ENCODE measurements at places on chromosomes 2 and 18.
A peak's percentile ranks its signal among the peaks of the same experiment; 100 is the strongest.

- DNase-seq, result no peak
These were observed 18.8 kb downstream of the ARHGAP15 start for GRCh38 chr2:143148011-143148410.

- no peak for DNase-seq
These were observed 65.1 kb downstream of the MBP start for GRCh38 chr18:77067291-77068061.

- DNase-seq, result no peak
These were observed 79.0 kb downstream of the TNP1 start for GRCh38 chr2:216780843-216781242.

- DNase-seq, result no peak
These were observed 255.9 kb upstream of the SMIM21 start for GRCh38 chr18:75683426-75683825.

DNA sequence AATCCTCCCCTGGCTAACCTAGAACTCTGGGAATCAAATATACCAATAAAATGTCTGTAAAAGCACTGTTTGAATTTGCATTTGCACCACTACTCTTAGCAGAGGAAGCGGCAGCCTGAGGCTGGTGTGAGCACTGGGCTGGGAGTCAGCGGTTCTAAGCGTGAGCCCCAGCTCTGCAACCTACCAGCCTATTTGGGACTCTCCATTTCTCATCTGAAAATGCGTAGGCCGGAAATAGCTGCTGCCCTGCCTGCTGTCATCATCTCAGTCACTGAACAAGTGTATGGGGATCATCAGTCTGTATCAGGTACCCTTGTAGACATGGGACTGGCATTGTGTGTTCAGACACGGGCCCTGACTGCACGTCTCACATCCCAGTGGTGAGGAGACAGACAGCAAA lies 194.3 kb downstream of the ANKRD30B start:
- no peak for DNase-seq

DNA sequence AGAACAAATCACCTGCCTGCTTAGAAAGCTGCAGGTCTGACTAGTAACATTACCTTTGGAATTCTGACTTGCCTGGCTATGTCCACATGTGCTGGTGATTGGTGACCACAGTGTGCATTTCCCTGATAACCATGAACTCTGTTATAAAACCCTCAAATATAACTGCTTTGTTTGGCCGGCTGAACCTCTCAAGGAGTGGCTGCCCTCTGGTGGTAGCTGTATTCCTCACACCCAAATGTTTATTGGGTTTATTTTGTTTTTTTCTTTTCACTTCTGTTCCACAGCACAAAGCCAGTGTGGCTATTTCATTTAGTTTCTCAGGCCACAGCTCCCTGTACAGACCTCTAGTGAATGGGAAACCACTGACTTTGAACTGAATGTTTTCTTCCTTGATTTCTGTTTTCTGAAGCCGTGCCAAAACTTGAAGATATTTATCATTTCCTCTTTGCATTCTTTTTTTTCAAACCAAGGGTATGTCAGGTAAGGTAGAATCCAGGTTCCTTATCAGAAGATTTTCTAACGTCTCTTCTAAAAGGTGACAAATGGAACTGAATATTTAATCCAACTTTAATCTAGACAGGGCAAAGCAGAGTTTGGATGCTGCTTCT lies 549.0 kb upstream of the VRK2 start:
- peak; percentile 34 for DNase-seq

DNA sequence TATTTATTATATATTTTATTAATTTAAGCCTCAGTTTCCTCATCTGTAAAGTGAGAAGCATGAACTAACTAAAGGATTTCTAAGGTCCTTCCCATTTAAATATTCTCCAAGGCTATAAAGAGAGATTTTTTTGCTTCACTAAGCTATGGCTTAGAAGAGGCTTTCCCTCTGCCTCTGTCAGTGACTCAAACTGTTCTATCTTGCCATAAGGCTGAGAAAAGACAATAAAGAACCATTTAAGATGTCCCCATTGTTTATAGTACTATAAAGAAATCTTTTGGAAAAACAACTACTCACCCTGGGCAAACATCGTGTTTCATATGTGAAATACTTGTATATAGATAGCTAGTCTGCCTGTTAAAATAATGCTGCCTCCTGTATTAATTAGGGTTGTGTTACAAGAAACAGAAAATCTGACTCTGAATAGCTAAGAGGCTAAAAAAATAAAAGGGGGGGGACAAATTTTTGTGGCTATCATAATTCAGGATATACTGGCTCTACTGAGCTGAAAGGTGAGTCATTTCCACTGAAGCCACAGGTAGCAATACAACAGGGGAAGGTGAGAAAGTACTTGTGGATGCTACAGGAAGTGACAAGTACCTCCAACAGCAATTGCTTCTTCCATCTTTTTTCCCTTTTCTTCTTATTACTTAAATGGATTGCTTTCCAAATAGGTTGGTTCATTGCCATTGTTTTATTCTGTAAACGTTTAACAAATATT lies 25.4 kb downstream of the EPHA4 start:
- no peak for DNase-seq

- no peak for DNase-seq
These were observed 577.1 kb upstream of the KLHL29 start for GRCh38 chr2:22807872-22808271.

- peak; percentile 32 for DNase-seq
These were observed 187.4 kb downstream of the LPIN1 start for GRCh38 chr2:11933854-11934253.

DNA sequence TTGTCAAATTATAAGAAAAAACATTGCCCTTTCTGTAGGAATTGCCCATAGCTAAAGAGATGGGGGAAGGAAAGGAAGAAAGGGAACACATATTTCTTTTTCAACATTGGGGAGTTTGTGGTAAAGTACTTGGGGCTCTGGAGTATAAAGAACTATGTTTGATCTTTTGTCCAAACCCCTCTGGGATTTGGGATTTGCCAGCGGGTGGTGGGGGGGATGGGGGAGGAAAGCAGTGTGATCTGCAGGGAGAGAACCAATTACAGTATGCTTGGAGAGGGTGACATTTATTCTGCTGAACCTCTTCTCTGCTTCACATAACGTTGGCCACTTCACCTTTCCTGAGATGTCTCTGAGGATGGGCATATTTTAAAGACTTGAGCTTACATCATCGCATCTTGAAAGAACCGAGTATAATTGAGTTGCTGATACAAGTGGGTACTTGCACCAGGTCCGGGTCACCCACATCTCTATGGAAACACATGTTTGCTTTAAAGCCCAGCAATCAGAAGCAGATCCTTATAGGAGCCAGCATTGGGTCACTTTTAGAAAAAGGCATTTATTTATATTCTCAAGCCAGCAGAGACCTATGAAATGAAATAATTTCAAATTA lies 73.1 kb downstream of the SPATS2L start:
- no peak for DNase-seq

GRCh38 chr2:14348247-14348646 lies 284.3 kb upstream of the LRATD1 start:
- DNase-seq, result no peak

- no peak for DNase-seq
These were observed 367.5 kb upstream of the RAB12 start for GRCh38 chr18:8241731-8242130.

DNA sequence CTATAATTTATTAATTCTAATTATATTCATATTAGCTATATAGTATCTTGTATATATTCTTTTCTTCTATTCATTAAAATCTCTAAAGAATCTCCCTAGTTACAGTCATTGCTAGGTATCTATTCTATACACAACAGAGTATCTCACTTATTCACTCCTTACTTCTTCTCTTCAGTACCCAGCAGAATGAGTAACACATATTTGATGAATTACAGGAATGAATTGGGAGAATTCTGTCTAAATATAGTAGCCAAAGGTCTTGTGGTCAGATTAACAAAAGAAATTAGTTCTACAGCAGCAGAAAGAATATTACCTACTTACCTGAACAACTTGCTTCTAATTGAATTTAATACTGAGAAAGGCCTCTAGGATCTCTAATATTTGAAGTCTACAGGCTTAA lies 758.0 kb upstream of the ZEB2 start:
- DNase-seq, result no peak

GRCh38 chr18:6592522-6592921 lies 137.0 kb upstream of the ARHGAP28 start:
- DNase-seq, result no peak

DNA sequence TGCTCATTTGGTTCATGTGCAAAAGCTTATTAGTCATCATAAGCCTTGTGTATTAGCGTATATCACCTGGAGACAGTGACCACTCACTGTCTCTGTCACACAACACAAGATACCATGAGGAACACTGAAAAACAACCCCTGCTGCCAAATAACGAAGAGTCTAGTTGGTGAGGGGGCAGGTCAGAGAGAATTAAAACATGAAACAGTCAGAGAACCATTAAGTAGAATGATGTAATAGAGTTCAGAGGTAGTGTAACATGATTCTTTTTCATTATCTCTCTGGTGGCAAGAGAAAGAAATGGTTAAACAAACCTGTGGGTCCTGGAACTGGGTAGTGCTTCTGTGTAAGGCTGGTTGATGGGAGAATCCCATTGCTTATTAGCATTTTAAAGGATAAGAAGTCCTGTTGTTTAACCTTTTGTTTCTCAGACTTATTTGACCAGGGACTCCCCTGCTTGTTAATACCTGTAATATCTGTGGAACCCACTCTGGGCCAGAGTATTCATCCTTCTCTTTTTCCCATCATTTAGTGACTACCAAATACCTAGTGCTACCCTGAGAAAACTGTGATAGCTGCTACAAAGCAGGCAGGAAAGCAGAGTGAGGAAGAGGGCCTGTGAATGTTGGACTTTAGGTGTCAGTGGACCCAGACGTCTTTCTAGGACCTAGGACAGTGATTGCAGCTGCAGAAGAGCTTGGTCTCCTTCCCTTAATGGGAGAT lies 38.0 kb downstream of the PTRHD1 start:
- no peak for DNase-seq

DNA sequence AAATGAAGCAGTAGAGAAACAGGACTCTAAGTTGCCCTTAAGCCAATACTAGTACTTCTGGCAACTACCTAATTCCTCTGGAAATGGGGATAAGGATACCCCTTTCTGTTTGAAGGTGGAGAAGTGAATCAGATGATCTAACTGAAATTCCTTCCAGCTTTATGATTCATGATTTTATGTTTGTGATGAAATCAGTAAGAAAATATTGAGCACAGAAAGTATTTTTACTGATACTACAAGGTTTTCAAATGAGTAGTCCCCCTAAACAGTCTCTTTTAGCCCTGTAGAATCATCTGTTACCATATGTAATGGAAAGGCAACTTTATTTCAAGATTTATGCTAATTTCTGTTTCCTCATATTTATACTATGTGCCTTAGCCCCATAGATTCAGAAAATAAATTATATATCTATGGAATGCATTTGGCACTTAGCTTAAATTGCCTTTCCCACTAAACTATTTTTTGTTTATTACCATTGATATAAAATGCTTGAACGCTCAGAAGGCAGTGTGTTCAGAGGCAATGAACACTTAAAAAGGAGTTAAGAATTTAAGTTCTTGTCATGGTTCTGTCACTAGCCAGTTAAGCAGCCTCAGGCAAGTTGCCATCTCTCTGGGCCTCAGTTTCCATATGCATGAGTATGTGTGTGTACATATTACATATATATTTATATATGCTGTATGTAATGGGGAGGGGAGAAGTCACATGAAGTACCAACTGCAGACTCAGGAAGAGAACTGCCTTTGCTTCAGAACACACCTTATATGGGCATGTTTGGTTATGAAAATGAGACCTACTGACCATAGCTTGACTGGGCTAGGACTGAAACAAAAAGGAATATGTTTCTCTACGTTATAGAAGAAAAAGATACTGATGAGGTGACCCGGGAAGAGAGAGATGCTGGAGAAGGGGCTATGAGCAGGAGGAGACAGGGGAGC lies 97.7 kb downstream of the CDC42EP3 start:
- DNase-seq, result no peak

- no peak for DNase-seq
These were observed 124.6 kb upstream of the KCNH7 start for GRCh38 chr2:162963156-162963555.

GRCh38 chr2:151551556-151551955 lies 141.9 kb downstream of the RIF1 start:
- DNase-seq, result no peak

GRCh38 chr2:132586835-132587234 lies 83.2 kb downstream of the LYPD1 start:
- no peak for DNase-seq

- DNase-seq, result no peak
These were observed 102.6 kb downstream of the PAX3 start for GRCh38 chr2:222196159-222196558.

GRCh38 chr2:234051374-234052070 lies 1.0 kb downstream of the SPP2 start:
- DNase-seq, result no peak

DNA sequence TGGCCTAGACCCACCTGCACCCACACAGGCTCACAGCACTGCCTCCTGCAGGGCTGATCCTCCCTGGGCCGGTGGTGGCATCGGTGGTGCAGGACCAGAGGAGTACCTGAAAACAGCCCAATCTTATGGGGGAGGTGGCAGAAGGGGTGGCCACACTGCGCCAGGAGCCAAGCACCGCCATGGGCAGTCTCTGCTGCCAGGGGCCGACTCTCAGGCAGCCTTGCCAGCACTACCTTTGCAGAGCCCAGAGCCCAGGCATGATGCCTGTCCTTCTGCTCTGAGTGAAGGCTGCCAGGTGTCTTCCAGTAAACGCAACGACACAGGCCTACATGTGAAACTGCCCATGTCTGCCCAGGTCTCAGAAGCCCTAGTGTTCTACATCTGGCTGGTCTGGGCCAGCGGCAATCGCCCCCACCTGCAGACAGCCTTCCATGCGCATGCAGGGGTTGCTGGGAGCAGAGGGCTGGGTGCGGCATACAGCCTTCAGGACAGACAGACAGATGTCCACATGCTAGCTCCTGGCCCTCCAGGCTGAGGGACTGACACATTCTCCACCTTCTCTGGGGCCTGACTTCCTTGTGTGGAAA lies 6.8 kb downstream of the HS6ST1 start:
- no peak for DNase-seq

DNA sequence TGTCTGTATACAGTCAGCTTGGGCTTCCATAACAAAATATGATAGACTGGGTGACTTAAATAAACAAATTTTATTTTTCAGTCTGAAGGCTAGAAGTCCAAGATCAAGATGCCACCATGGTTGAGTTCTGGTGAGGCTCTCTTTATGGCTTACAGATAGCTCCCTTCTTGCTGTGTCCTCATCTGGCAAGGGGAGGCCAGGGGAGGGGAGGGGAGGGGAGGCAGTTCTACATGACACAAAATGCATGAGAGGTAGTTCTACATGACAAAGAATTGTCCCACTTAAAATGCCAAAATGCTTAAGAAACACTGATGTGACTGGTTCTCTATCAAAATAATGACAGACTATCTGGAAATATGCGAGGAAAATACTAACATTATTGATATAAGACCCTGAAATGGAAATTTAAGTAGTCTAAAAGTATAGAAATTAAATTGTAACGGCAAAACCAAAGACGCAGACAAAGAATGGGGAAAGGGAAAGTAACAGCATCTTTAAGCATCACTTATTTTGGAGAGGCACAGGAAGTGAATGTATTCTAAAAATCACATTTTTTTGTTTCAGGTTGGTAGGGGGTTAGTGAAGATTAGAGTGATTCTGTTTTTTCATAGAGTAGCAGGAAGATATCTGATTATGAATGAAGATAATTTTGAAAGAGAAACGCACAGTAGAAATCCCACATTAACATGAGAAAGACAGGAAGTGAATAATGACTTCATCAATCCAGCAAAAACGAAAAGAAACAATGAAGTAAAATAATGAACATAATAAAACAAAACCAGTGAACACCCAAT lies 131.4 kb downstream of the STRN start:
- DNase-seq, result no peak

GRCh38 chr18:10516078-10516477 lies 9.7 kb upstream of the NAPG start:
- DNase-seq, result no peak

GRCh38 chr18:27110319-27110718 lies 74.8 kb downstream of the CHST9 start:
- DNase-seq, result no peak

Data from GM10248 (cell line).